ENCODE measurements at places on chromosomes 7 and 10.

DNA sequence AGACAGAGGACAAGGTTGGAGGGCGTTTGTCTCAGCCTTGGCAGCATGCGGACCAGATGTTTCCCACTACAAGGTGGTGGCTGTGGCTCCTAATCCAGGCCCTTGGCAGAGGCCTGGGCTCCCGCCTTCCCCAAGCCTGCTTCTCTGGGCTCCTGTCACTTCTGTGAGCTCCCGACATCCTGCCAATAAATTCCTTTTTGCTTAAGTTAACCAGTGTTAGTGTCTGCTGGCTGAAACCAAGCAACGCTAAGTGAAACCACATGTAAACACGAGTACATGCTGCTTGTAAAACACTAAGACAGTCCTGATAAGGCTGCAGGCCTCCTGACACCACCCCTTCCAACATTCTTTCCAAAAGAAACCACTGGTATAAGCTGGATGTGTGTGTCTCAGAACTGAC lies 263.6 kb upstream of the ZMIZ1 start:
- no peak for DNase-seq

GRCh38 chr7:25494896-25495295 lies 266.6 kb upstream of the NPVF start:
- no peak for DNase-seq

DNA sequence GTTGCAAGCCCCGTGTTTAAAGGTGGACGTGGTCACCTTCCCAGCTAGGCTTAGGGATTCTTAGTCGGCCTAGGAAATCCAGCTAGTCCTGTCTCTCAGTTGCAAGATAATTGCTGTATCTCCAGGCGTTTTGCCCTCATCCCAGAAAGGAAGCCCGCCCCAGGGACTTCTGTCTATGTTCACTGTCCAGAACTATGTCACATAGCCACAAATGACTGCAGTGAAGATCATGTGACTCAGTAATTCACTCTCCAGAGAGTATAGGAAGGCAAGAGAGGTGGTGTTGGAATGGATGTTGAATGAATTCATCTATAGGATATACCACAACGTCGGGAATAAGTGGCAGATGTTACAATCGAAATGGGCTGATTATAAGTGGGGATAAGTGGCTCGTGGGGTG lies 349 bp upstream of the ERVW-1 start:
- no peak for DNase-seq

GRCh38 chr7:52928591-52928990 lies 106.8 kb upstream of the POM121L12 start:
- no peak for DNase-seq

- DNase-seq = no peak
Observed at GRCh38 chr7:150855476-150856302, 3.4 kb downstream of the AOC1 start.

- DNase-seq = no peak
Observed at GRCh38 chr7:75953931-75954330, 39.0 kb downstream of the POR start.

DNA sequence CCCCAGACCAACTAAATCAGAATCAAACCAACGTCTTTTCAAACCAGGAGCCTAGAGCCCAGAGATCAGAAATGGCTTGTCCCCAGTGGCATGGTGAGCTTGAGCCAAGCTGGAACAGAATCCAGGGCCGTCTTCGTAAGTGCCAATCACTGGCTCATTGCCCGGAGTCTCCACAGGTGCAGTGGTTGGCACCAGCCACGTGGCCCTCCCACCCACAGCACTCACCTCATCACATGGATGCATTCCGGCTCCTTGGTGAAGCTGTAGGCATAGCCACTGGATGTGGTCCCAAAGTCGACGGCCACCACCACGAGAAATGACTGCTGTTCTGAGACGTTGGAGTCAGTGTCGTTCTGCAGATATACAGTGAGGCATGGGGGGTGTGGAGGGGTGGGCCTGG lies 37.4 kb downstream of the HSPA12A start:
- DNase-seq = no peak

DNA sequence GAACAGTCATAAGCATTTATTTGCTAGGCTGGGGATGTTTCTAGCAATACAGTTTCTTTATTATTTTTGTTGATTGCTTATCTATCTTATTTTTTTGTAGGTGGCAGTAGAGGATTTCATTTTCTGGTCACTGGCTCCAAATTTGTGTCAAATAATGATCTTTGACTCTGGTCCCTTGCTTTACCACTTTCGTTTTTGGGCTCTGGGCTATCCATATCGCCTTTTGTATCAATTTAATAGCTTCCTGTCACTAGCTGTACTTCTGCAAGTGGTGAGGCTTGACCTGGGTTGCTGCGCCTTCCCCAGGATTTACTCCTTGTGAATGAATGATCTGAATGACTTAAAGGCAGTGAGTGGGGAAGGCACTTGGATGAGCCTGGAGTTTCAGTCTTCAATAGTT lies 48.4 kb downstream of the MDFIC start:
- DNase-seq = no peak

DNA sequence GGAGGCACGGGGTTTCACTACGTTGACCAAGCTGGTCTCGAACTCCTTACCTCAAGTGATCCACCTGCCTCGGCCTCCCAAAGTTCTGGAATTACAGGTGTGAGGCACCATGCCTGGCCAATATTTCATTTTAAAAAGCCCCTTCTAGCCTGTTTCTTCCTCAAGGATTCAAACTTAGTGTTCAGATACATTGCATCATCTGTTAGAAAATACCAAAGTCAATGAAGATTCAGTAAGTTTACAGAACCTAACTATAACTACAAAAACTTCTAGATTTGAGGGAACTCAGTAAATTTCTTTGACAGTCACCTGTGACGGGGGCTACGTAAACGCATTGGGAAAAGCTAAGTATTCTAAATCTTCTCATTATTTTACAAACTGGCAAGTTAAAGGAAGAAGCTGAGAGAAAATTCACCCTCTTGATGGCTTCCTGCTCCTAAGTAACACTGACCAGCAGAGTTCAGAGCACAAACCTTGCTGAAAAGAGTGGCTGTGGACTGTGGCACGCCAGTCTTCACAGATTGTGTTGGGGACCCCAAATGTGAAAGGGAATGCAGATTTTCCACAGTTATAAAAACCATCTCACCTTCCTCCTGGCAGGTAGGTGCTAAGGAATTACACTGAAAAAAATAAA lies 162.2 kb downstream of the PKD1L1 start:
- DNase-seq = no peak

- no peak for DNase-seq
Observed at GRCh38 chr7:99422186-99422585, 13.4 kb downstream of the BUD31 start.

DNA sequence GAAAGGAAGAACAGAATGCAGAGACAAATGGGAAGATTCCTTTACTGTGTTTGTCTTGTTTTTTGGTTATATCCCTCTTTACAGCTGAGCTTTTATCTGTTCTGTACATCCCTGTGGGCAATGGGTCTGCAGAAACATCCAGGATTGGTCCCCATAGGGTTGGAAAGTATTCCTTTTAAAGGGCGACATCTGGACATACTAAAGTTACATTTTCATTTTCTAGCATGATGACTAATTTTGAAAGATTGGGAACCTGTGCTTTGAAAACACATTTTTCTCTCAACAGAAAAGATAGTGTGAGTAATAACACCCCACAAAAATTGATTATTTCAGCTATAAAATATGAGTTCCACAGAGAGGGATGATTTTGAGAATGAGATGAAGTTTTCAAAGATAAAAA lies 435.8 kb downstream of the GPAM start:
- DNase-seq = no peak

DNA sequence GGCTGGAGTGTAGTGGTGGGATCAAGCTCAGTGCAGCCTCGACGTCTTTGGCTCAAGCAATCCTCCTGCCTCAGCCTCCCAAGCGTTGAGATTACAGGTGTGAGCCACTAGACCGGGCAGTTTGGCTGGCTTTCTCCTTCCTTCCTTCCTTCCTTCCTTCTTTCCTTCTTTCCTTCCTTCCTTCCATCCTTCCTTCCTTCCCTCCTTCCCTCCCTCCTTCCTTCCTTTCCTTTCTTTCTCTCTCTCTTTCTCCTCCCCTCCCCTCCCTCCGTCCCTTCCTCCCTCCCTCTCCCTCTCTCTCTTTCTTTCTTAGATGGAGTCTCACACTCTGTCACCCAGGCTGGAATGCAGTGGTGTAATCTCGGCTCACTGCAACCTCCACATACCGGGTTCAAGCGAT lies 7.6 kb upstream of the VPS37D start:
- no peak for DNase-seq

DNA sequence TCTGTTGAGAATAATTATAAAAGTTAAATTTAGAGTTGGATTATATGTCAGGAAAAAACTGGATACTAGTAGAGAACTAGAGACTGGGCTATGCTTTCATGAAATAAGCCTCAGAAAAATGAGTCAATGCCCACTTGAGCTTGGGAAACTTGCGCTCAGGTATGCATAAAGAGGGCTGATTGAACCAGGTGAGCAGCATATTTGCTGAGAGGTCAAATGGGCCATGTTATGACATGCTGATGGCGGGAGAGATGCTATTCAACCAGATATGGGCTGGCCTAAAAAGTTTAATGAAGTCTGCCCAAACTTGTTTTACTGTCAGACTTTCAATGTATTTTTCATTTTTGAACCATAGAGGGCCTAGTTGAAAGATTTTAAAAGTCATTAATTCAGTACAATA lies 837.6 kb upstream of the GHITM start:
- DNase-seq = no peak

GRCh38 chr7:95577137-95577536 lies 19.2 kb downstream of the PDK4 start:
- DNase-seq = no peak

DNA sequence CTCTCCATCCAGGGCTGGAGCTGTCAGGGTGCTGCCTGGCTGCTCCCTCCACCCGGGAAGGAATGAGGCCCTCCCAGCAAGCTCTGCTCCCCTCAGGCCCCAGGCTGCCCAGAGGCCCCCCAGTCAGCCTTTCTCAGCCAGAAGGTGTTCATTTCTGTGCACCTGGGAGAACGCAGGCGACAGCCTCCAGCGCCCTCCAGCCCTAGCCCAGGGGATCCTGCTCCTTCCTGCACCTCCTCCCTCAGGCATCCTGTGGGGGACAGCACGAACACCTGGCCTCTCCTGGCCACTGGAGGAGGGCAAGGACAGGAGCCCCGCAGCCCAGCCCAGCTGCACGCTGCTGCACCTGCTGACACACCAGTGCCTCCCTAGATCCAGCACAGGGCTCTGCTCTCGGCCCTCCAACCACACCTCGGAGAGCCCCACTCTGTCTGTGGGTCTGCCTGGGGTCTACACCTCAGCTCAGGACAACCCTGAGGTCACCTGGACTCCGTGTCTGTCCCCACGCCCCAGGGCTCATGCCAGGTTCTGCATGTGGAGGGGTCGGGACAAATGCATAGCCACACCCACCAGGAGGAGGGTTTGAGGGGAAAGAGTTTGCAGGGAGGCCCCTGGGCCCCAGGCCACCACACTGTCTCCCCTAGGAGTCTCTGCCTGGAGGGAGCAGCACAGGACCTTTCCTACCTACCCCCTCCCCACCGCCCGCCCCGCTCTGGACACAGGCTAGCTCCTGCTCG lies 7.4 kb upstream of the PWWP2B start:
- peak; percentile 45 for DNase-seq

GRCh38 chr7:462173-463103 lies 57.2 kb downstream of the PDGFA start:
- no peak for DNase-seq

Data from activated CD4-positive, alpha-beta memory T cell treated with anti-CD3 and anti-CD28 coated beads for 36 hours (primary cell).